Germinal center (tissue), 1 donor: ENCODE measurements at places on chromosomes 5 and 9.
A peak's percentile ranks its signal among the peaks of the same experiment; 100 is the strongest.

GRCh38 chr9:120815075-120815474 is 21.9 kb upstream of the FBXW2 start:
- no peak for DNase-seq

DNA sequence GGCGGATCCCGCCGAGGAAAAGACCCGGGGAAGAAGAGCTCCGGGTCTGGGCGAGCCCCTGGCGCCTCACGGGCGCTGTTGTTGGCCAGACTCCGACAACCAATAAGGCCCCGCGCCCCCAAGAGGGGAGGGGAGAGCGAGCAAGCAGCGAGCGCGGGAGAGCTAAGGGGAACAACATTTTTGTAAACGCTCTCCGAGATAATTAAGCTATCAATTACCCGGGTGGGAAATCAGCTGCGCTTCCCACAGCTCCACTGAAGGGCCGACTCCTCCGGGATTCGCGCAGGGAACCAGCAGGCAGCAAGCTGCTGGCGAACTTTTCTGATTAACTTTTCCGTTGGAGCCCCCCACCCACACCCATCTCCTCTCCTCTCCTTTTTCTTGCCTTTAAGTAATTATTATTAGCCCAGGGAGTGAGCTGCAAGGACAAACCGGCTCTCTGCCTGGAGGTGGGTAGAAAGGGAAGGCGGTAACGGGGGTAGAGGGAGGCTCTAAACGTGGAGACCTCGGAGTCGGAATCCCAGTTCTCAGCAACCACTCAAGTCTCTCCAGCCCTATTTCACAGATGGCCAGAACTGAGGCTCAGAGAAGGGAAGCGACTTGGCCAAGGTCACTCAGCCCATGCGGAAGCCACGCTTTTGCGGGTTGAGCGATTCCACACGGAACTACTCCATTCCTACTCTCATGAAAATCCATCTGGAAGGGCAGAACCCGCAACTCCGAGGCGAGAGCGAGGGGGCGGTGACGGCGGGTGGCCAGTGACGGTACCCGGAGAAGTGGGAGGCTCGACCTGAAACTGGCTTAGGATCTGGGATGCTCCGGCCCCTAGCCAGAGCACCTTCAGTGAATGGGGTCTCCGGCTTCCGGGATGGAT is 1.3 kb downstream of the ASTN2 start:
- peak; percentile 24 for DNase-seq

GRCh38 chr9:127308652-127309434 is 44.3 kb downstream of the GARNL3 start:
- no peak for DNase-seq

DNA sequence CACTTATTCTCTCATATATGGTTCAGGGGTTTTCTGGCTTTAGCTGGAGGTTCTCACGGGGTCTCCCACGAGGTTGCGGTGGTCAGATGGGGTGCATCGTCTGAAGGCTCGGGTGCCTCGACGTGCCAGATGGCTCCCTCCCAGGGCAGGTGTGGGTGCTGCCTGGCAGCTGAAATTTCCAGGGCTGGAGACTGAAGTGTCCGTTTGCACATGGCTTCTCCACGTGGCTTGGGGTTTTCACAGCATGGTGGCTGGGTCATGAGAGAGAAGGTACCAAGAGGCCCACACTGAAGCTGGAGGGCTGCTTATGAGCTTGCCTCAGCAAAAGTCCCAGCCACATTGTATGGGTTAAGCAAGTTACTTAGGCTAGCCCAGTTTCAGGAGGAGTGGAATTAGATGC is 218.6 kb downstream of the AGTPBP1 start:
- no peak for DNase-seq

GRCh38 chr9:72471096-72471495 is 50.3 kb upstream of the TMC1 start:
- no peak for DNase-seq

GRCh38 chr5:16104961-16105360 is 74.6 kb downstream of the MARCHF11 start:
- no peak for DNase-seq

DNA sequence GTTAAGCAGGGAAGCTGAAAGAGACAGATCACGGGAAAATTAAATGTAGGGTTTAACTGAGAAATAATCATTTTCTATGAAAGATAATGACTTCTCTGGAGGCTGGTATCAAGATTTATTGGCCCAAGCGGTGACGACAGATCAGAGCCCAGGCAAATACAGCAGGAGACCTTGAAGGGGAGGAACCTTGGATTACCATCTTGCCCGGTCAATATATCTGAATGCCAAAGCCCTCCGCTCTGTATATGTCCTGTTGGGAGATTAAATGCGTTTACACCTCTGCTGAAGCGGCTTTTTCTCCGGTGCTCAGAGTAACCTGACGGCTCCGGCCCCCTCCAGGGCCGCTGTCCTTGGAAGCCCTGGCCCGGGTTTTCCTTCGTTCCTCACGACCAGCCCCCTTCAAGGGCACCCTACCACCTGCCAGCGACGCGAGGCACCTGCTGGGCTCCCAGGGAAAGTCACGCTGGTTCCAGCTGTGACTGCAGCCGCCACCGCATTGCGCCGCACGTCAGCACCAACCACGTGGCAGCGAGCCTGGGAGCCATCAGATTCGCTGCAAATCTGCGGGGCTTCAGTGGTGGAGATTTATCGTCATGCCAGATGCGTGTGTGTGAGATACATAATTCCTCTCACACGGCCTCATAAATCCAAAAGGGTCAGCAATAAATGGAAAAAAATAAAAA is 4.4 kb upstream of the QSOX2 start:
- no peak for DNase-seq

GRCh38 chr5:175742290-175742994 is 84.6 kb downstream of the HRH2 start:
- DNase-seq, result no peak

DNA sequence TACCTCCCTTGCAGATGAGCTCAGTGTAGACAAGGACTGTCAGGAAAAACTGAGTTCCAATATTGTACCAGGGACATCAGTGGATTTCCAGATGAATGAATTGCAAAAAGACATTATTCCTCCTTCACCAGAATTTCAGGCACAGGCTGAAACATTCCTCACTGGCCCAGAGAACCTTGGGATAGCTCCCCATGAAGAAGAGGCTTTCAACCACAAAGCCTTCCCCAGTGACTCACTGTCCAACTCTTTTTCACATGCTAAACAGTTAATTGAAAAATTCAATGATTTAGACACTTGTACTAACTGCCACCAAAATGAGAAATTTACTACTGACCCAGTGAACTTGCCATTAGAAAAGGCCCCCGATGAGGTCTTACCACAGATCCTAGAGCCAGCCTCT is 144.5 kb downstream of the UNC13B start:
- no peak for DNase-seq

- DNase-seq, result no peak
Observed at GRCh38 chr5:111229221-111229835, 5.1 kb downstream of the CAMK4 start.

GRCh38 chr9:136658849-136659535 is 3.7 kb upstream of the EGFL7 start:
- no peak for DNase-seq

- DNase-seq, result no peak
Observed at GRCh38 chr5:144135113-144135762, 35.2 kb downstream of the YIPF5 start.

DNA sequence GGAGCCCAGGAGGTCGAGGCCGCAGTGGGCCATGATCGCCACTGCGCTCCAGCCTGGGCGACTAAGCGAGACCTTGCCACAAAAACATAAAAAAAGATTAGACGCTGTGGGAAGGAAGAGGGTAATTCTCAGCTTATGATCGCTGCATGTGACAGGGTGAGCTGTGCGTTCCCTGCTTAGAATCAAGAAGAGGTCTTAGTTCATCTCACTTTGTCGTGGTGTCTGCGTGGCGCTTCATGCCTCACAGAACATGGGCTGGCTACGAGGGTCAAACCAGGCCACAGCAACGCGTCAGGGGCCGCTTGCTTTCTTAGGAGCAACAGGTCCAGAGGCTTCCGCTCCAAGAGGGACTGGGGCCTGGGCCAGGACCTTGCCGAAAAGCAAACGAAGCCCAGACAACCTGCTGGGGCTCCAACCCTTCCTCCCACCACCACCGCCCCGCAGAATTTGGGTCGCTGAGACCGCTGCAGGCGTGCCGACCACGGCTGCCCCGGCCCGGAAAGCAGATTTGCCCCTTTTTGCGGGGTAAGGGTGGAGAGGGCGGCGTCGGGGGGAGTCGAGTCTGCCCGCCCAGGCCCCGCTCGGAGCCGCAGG is 10.0 kb upstream of the GRIN1 start:
- DNase-seq, result no peak

DNA sequence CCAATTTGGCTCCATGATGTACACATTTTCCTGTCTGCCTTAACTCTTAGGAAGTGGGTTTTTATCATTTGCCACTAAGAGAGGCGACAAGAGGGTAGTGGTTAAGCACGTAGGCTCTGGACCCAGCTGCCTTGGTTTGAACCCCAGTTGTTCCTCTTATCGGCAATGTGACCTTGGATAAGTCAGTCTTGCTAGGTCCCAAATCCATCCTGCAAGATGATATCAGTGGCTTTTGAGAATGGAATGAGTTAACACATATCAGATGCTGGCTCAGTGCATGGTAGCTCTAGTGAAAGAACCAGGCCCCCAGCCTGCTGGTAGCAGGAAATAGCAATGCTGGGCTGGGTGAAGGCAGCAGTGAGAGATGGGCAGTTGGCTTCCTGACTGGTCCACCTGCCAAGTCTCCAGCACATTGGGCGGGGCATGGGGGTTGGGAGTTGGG is 72.5 kb downstream of the STK10 start:
- no peak for DNase-seq

DNA sequence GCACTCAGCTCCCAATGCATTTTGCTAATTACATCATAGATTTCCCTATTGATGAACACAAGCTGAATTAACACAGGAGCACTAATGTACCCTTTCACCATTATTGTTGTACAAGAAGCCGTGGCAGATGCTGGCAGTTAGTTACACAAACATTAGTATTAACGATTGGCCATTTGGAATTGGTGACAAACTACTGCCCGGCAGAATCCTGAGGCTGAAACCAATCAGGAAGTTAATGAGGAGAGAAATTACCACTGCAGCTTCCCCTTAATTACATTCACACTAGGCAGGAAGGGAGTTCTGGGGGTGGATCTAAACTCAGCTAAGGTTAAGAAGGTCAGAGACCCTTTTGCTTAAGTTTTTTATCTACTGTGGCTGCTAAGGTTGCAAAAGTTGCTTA is 9.6 kb upstream of the DMRT3 start:
- no peak for DNase-seq

DNA sequence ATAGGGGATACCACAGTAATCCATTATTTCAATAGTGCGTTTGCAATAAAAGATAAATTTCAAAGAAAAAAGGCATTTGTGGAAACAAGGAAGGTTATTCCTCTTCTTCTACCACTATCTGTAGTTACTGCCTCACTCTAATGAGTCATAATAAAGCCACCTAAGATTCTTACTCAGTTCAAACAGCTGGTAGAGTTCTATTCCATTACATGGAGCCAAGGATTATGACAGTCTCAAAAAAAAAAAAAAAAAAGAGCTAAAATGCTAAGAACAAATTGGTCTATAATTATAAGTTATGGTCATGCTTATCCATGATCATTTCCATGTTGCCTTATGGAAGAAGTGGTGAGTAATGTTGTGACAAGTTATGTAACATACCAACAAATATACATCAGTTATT is 46.3 kb downstream of the DENND1A start:
- DNase-seq, result no peak

DNA sequence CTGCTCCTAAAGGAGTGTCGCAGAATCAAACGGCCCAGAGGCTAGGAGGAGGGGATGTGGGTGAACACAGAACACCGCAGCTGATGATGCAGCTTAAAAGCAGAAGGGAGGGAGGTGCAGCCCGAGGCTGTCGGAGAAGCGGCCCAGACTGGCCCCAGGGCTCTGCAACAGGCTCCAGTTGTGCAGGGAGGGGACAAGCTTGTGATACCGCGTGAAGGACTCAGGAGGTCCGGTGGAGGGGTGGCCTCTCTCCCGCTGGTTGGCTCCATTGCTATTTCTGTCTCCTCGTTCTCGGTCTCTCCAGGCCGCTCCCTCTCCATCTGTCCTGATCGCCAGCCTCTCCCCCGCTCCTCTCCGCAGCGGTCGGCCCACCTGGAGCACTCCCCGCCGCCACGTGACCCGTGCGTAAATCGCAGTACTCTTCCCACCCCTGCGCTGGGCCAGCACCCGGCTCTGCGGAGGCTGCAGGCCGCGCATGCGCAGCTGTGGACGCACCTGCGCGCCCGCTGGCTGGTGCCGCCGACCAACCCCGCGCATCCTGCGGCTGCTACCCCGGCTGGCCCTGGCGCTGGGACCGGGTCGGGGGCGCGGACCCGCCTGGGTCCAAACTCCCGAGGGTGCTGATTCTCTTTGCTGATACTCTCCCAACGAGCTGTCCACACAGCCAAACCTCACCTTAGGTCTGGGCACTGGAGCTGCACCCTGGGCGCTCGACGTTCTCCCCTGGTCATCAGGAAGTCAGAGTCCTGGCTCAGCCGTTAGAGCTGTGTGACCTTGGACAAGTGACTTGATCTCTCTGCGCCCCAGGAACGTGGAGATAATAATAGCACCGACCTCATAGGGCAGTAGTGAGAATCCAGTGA is 3.7 kb upstream of the STXBP1 start:
- peak; percentile 95 for DNase-seq

GRCh38 chr5:10073441-10074104 is 176.1 kb downstream of the ATPSCKMT start:
- no peak for DNase-seq

GRCh38 chr5:124745928-124746915 is at the start of gene ZNF608:
Gene ZNF608, minus strand, starts transcription at chr5:124746639. Its CDS starts 1,650 bp downstream, at chr5:124744989.
- no peak for DNase-seq

- no peak for DNase-seq
Observed at GRCh38 chr9:115794921-115795475, 358.6 kb upstream of the PAPPA start.
